ENCODE measurements at places on chromosomes 3 and 15.

DNA sequence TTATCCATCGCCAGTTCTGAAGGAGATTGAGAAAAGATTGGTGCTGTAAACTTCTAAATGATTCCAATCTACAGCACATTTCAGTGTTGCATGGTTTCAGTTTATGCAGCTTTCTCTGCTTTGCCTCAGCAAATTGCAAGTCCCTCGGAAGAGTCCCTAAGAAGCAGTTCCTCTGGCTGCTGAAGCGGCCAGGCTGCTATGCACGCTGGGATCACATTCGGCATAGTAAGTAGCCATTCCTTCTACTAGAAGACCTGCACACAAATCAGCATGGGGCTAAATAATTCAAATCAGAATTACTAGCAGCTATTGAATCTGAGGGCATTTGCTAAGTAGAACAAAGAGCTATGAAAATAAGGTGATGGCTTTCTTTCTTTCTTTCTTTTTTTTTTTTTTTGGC is 769.5 kb downstream of the AGBL1 start:
- DNase-seq = no peak

DNA sequence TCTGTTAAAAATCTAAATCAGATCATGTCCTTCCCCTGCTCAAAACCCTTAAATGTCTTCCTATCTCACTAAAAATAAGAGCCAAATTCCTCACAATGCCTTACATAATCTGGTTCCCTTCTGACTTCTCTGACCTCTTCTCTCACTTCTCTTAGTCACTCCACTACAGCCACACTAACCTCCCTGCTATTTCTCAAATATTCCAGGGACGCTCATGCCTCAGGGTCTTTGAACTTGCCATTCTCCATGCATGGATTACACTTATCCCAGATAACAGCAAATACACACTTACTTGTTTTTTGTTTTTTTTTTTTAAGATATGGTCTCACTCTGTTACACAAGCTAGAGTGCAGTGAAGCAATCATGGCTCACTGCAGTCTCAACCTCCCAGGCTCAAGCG is 8.5 kb downstream of the TP53BP1 start:
- no peak for DNase-seq

GRCh38 chr3:96266395-96267190 is 547.8 kb upstream of the EPHA6 start:
- no peak for DNase-seq

DNA sequence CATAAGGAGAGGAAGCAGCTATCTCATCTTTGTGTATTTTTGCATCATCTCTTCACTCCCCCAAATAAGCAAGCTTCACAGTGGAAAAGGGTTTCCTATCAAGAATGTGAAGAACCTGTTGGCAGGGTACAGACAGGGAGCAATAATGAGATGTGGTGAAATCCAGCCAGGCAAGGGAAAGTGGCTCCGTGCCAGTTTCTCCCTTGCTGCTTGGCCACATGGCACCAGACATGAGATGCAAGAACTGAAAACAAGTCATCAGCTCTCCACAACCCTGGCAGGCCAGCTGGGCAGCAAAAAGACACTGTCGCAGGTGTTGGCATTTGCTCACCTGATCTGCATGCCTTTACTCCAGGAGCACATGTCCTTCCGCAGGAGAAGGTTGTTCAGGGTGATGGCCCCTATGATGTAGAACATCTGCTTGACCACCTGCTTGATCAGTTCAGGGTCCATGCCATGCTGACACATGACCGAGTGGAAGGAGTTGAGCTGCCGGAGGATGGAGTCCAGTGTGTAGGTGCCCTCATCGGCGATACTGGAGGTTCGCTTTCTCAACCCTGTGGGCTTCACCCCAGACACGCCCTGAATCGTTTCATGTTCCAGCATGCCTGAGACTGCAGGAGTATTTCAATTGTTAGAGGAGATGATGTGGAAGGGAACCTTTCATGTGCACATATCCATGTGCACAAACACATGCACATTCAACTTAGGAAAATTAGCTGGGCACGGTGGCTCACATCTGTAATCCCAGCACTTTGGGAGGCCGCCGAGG is 23.3 kb upstream of the MYO5C start:
- no peak for DNase-seq

GRCh38 chr3:120615847-120616609 is 19.9 kb downstream of the NDUFB4 start:
- DNase-seq = no peak

GRCh38 chr3:105883798-105884377 is 15.1 kb upstream of the CBLB start:
- no peak for DNase-seq

DNA sequence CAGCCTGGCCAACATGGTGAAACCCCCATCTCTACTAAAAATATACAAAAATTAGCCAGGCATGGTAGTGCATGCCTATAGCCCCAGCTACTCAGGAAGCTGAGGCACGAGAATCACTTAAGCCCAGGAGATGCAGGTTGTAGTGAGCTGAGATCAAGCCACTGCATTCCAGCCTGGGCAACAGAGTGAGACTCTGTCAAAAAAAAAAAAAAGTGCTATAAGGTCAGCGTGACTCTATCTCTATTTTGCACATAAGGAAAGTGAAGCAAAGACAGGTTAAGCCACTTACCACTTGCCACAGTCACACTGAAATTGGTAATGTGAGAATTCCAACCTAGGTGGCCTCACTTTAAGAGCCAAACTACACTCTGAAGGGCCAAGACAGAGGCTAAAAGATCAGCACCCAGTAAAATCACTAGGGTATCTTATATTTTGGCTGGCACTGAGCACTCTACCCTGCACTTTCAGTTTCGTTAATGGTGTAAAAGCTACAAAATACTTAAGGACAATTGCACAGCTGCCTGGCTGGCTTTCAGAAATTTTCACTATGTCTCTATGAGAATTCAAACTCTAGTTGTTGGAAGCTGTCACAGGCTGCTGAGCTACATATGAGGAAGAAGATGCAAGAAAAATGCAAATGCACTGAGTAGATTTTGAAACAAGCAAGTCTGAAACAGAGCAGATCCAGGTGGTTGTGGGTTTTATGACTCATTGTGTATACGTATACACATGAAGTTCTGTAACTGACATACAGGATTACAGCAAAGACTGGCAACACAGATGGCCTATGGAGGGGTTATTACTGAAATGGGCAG is 32.7 kb downstream of the TRANK1 start:
- no peak for DNase-seq

- no peak for DNase-seq
These were observed 77.7 kb downstream of the SYNPR start for GRCh38 chr3:63355809-63356208.

DNA sequence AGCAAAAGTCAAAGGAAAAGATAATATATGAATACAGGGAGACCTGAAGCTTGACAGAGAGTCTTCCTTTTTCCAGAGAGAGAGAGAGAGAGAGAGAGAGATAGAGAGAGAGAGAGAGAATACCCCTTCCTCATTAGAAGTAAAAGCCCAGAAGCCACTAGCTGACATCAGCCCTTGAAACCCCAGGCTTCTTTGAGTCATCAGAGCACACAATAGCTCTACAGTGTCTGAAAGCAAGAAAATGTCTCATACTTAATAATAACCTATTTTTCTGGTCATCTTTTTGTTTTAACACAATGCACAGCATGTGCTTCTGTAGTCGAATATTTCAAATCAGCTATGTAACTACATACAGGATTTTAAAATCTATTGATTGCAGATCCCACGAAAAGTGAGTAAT is 109.2 kb upstream of the NANOGP8 start:
- no peak for DNase-seq

DNA sequence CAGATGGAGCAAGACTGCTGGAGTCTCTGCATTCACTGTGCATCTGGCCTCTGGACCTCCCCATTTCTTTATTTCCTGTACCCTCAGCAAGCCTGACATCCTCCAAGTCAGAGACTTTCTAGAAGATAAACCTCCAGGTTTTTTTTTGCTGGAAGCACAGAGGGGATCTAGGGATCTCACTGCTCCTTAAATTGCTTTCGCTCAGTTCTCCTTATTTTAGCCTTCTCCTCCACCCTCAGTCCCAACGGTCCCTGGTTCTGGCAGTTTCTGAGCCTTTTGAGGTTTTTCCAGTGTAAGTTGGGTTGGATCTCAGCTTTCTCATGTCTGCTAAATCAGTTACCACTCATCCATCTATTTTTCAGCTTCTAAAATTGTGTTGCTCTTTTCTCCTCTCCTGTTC is 22.7 kb upstream of the CHD2 start:
- no peak for DNase-seq

DNA sequence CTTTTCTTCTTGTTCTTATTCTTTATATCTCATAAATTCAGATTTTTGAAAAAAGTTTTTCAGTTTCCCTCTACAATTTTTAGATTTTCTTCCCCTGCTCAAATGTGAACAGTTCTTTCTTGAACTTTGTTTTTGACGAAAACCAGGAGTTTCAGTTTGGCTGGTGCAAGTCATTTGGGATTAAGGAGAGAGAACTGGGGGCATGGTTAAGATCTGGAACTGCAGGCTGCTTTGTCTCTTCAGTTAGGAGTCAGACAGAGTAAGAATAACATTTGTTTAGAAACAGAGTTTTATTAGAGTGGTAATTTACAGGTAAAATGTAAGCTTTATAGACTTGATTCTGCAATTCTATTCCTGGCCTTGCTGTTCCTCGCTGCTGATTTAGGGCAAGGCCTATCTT is 310.5 kb upstream of the C2CD4B start:
- DNase-seq = no peak

DNA sequence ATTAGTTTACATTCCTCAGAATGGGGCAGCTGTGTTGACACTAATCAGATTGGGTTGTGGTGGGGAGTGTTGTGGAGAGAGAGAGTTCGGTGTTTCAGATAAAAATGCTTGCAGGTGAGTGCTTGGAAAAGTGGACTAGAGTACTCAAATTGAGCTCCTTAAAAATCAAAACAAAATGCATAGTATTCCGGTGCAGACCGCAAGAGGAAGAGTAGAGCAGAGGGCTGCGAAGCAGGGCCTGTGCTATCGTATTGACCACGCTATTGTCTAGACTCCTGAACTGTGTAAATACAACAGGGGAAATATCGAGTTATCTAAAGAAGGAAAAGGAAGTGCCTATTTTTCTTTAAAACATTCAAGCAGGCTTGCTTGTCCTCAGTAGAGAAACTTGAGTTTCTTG is 159.5 kb downstream of the TP63 start:
- DNase-seq = no peak

GRCh38 chr3:26307787-26308186 is 314.8 kb upstream of the LRRC3B start:
- no peak for DNase-seq

GRCh38 chr15:78222745-78223395 is 11.5 kb downstream of the ACSBG1 start:
- no peak for DNase-seq

DNA sequence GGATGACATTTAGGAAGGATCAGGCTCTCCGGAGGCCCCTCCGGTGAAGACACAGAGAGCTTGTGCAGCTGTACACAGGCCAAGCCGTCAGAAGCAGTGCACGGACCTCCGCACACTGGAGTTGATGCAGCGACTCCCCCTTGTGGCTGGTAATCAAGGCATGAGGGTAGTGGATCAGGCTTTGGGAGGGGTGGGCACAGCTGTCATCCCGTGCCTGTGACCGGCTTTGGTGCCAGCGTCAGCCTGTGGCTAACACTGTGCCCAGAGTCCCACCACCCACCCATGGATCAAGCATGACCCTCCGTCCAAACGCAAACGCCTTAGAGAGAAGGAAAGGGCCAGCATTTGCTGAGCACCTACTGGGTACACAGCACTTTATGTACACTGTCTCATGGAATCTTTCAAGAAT is 8.2 kb upstream of the GRIP2 start:
- no peak for DNase-seq

DNA sequence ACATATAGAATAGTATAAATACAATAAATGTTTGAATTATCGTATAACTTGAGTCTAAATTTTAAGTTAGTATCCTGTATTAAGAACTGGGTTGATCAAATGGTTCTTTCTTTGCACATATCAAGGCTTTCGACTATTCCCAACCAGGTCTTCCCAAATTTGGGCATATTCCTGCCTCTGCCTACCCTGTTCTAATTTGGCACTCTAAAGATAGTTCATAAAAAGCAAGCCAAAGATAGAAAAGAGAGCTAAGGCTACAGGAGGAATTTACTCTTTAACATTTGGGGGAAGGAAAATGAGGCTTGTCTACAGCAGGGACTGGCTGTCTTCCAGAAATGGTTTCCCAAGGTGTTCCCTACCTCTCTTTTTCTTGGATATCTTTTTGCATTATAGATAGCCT is 36.1 kb downstream of the SLC35A5 start:
- no peak for DNase-seq

DNA sequence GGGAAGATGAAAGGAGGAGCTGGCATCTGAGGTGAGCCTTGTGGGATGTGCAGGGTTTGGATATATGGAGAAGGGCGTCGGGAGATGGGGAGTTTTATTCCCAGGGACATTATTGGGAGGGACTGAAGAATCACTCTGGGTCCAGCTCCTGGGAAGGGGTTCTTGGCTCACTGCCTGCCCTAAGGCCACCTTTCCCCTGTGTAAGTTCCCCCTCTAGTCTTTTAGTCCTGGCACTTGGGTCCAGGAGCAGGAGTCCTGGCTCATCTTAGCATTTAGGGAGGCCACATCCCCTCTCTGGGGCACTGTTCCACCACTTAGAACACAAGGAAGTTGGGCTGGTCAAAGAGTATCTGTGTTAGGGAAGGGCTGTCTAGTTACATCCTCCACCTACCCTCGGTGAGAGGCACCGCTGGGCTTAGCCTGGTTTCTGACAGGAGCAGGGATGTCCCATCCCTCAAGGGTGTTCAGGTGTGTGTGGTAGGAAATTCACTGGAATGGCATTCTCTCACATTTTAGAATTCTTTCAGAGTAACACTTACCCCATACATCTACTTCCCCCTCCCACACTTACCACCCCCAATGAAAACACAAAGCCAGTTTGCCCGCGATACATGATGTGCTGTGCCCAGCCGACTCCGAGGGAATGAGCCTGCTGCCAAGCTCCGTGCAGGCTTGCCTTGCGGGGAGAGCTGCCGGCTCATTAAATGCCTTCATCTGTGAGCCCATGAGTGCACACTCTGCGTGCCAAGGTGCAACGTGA is 86.7 kb downstream of the FAM43A start:
- DNase-seq = no peak

GRCh38 chr15:33360886-33361285 is 50.1 kb downstream of the RYR3 start:
- DNase-seq = no peak

DNA sequence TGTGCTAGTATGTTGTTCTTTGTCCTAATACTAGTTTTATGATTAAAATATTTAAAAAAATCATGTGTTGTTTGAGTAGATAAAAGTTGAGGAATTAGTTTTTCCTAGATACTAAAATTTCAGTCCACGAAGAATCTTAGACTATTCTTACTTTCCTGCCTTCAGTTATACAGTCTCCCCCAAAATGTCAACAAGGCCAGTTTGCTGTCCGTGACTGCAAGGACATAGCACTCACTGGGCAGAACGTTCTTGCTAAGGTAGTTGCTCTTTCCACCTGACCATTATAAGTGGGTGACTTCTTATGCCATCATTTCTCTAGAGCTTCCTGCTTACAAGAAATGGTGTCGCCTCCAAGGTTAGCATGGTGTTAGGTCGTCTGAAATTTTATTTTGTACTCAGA is 32.8 kb downstream of the KAT2B start:
- no peak for DNase-seq
